B cell (primary cell): ENCODE measurements at places on chromosomes 11 and 22. TPM values are rescaled to one million over a fixed set of nuclear protein-coding genes. Genes with fewer than 3 reads are reported as not detected.

CCDC15 gene
- 0.29 and 0.31 TPM in 2 replicates for polyA plus RNA-seq

SCGB1A1 gene
- polyA plus RNA-seq, result not detected in 2 replicates

DNA sequence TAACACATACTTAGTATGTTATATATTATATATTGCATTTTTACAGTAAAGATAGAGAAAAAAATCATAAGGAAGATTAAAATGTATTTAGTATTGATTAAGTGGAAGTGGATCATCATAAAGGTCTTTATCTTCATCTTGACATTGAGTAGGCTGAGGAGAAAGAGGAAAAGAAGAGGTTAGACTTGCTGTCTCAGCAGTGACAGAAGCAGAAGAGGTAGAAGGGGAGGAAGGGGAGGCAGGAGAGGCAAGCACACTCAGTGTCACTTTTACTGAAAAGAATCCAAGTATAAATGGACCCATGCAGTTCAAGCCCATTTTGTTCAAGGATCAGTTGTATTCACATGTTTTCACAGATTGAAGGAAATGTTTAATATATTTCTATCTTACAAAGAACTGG is 69.7 kb downstream of the GAB2 start:
- no peak for DNase-seq
- no peaks in the 10 kb centered on the region for H3K36me3 ChIP-seq
- peaks cover 29% of the 10 kb centered on the region for H3K4me1 ChIP-seq
- H3K4me3 ChIP-seq, result no peak overlapping the region
- H3K27ac ChIP-seq, result no peak overlapping the region
- no peaks in the 10 kb centered on the region for H3K27me3 ChIP-seq

GRCh38 chr11:78209478-78209877 is 20.8 kb downstream of the USP35 start:
- H3K36me3 ChIP-seq, result peaks cover 2% of the 10 kb centered on the region
- DNase-seq, result no peak
- no peak overlapping the region for H3K27ac ChIP-seq
- no peaks in the 10 kb centered on the region for H3K27me3 ChIP-seq
- no peak overlapping the region for H3K4me3 ChIP-seq

- no peak overlapping the region for H3K27ac ChIP-seq
- H3K4me3 ChIP-seq, result no peak overlapping the region
- no peak for DNase-seq
- H3K36me3 ChIP-seq, result no peaks in the 10 kb centered on the region
- peaks cover 9% of the 10 kb centered on the region for H3K4me1 ChIP-seq
Observed at GRCh38 chr11:63663809-63664208, 7.4 kb downstream of the ATL3 start.
